ENCODE measurements at places on chromosomes 6 and 20.
A peak's percentile ranks its signal among the peaks of the same experiment; 100 is the strongest.

GRCh38 chr6:162244031-162244430, 483.5 kb downstream of the PRKN start:
- DNase-seq = no peak

GRCh38 chr20:8777911-8778310, 291.0 kb upstream of the PLCB4 start:
- DNase-seq = no peak

- peak; percentile 66 for DNase-seq
These were observed 40.3 kb upstream of the TENT5A start for GRCh38 chr6:81792826-81793225.

GRCh38 chr20:13286607-13287006, 65.5 kb downstream of the ISM1 start:
- DNase-seq = no peak

- no peak for DNase-seq
These were observed 29.3 kb downstream of the GMPR start for GRCh38 chr6:16267428-16268263.

All from astrocyte of the spinal cord (primary cell).